Mesendoderm (in vitro differentiated cells): ENCODE measurements at places on chromosomes 1 and 21.

GRCh38 chr1:34850382-34850781 is 9.2 kb downstream of the SMIM12 start:
- no peak for DNase-seq

DNA sequence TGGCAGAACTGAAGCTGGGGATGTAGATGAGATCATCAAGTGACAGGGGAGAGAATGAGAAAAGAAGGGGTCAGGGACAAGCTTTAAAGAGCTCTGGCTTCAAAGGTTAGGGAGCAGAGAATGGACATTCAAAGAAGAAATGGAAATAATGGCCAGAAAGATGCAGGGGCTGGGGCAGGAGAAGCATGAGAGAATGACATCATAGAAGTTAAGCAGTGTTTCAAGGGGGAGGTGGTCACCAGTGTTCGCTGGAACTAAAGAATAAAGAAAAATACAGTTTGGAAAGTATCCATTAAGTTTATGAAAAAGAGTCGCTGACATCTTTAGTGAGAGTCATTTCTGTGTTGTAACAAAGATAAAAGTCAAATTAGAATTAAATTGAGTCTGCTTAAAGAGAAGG is 44.3 kb downstream of the TARBP1 start:
- DNase-seq, result no peak

DNA sequence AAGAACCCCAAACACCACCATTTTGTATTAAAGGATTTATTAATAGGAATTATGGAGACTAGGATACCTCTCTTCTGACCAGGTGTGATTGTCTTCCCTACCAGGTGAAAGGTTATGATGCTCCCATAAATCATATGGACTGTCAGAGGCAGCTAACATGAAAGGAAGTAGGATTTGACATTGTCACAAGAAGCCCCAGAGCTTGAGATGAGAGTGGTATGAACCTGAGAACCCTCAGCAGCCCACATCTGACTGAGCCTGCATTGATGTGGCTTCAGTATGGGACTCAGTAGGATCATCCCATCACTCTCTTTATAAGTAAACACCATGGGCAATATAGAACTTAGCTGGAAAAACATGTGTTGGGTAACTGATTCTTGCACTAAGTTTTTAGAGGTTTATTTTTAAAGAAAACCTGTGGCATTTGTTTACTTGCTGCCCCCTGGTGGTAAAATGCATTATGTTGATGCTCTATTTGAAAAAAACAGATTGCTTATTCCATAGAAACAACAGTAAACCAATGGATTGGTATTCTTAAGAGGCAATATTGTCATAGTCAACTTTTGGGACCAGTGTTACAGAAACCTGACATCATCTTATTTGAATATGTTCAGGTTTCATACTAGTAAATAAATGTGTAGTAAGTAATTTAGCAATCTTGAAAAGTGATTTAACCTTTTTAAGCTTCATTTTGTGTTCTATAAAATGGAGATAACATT is 16.6 kb upstream of the CACYBP start:
- peak; percentile 53 for DNase-seq

DNA sequence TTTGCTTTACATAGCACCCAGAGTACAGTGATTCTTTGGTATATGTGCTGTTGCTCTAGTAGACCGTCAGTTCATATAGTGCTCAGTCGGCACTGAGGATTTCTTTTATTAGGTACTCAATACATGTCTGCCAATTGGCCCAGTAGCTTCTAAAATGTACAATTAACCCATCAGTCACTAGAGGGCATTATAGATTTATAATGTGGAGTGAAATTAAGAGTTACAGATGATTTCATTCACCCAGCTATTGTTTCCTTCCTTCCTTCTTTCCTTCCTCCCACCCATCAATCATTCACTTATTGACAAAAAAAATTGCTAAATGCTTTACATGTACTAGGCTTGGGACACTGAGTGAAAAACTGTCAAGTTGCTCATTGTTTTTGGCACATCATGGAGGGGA is 263.6 kb upstream of the USP24 start:
- peak; percentile 19 for DNase-seq

DNA sequence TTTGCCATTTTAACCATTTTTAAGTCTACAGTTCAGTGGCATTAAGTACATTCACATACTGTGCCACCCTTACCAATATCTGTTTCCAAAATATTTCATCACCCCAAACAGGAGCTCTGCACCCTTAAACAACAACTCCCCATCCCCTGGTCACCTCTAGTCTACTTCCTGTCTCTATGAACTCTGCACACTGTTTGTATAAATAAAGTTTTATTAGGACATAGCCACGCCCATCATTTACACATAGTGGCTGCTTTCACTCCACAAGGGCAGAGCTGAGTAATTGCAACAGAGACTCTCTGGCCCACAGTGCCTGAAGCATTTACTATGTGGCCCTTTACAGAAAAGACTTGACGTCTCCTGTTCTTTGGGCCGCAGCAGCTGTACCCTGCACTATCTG is 30.1 kb downstream of the KCNAB2 start:
- peak; percentile 21 for DNase-seq

DNA sequence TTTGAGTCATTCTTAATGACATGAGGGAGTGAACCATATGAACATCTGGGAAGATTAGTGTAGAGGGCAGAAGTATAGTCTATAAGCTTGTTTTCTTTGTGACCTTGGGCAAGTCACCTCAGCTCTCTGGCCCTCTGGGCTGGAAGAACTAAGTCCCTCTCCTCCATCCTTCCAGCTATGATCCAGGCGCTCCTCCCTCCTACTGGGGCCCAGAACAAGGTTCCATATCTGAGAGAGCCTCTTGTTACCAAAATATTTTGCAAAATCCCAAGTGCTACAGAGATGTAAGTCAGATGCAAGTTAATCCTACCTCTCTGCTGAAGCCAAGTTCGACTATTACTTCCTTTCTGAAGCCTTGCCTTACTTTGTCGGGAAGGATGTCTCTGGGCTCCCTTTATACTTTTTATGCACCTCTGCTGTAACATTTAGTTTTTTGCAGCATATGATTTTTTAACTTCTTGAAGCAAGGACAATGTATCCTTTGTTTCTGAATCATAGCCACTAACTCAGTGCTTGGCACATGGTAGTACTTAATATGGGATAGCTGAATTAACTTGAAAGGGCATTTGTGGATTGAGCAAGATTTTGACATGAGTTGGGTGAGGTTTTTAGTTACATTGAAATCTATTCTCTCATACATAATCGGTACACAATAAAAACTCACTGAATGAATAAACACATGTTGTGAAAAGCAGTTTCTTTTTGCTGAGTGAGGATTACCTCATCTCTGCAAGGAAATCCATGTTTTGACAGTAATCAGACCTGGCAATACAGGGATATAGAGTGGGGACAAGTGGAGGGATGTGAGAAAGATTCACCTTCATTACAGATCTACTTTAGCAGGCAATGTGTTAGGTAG is 54.7 kb upstream of the BEND5 start:
- no peak for DNase-seq

- DNase-seq, result no peak
Observed at GRCh38 chr1:41805771-41806471, 112.8 kb downstream of the HIVEP3 start.

DNA sequence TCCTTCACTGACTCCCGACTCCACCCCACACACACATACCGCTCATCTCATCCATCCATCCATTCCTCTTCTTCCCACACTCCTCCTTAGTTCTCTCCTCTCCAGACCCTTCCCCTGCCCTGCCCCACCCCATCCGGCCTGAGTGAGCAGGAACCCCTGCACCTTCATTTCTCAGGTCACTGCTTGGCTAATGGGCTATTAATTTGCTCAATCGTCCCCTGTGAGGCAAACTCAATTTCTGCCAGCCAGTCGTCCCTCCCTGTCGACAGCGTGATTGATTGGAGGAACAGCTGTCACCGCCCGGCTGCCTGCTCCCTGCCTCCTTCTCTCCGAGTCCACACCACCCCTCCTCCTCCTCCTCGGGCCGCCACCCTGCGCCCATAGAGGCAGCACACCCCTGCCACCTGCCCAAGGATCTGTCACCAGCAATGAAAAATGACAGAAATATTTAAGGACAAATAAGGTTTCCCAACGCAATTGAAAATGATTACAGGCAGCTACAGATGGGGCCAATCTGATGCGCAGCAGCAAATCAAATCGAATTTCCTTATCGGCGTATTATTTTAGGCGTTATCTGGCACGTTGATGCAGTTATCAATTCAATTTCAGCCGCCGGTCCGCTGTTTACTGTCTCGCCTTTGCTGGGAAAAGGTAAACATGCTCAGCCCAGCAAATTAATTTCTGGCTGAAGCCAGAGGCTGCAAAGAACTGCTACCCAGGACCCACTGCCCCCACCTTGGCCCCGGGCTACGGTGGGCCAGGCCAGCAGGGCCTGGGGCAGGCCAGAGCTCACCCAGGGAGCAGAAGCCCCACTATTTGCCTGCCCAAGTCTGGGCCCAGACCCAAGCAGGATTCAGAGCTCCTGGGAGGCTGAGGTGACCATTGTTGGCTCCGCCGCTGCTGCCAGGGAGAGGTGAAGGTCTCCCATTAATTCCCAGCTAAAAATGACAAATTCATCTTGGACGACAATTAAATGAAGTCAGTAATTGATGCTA is 71.3 kb downstream of the TMEM53 start:
- DNase-seq, result no peak

- peak; percentile 77 for DNase-seq
Observed at GRCh38 chr1:243982447-243983018, 68.5 kb upstream of the ZBTB18 start.

- no peak for DNase-seq
Observed at GRCh38 chr1:180154003-180154324, 705 bp upstream of the QSOX1 start.

DNA sequence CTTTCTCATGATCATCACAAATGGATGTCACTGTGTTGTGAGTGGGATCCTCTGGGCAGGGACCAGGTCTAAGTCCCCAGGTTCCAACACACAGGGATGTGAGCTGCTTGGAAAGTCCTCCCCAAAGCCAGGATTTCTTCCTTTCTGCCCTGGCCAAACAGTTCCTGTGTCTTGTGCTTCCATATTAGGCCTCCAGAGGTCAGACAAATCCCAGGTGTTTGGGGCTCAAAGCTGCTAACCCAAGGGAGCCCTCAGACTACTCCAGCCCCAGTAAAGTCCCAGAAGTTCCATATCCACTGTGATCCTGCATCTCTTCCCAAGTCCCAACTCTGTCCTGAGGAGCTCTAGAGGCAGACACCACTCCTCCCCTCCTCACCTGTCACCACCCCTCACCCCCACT is 27.7 kb upstream of the MAGOH start:
- peak; percentile 42 for DNase-seq

GRCh38 chr1:6815726-6816125 is 30.5 kb downstream of the CAMTA1 start:
- no peak for DNase-seq

- DNase-seq, result no peak
Observed at GRCh38 chr1:18951818-18952391, 4.6 kb downstream of the IFFO2 start.

GRCh38 chr1:9075022-9075421 is 5.6 kb upstream of the SLC2A5 start:
- no peak for DNase-seq

DNA sequence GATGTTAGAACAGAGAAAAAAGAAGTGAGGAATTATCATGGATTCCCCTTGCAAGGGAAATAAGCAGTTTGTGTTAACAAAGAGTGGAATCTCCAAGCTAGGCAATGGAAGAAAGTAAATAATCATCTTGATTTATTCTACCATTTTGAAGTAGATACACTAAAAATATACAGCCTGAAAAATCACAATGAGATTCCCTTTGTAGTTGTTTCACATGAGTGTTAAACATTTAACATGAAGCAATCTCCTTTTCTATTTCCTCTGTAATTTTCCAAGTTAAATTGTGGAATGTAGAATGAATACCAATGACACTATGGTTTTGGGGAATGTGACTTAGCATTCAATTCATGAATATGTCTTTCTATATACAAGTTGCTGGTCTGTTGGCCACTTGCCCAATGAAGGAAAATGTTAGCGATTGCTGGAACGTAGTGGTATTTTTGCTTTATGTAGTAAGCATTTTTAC is 5.7 kb downstream of the TGFB2 start:
- no peak for DNase-seq

GRCh38 chr1:238457610-238458009 is 566.9 kb upstream of the ZP4 start:
- no peak for DNase-seq

DNA sequence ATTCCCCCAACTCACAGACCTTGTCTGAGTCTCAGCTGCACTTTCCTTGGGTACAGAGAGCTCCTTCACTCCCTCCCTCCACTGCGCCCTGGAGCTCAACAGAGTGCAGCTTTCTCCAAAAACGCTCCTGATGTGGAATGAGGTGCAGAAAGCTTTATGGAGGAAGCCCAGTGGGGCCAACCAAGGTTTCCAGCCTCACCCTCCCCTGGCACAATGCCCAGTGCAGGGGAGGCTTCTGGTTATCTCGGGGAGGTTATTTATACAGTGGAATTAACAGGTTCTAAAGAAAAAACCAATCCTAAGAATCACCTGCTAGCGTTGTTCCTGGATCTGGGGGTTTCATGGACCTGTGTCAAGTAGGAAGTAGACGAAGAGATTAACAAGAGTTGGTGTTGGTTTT is at the start of gene ITLN1:
Gene ITLN1 (minus strand): TSS at position 139 of the 400 bp plus-strand sequence. CDS start 303 bp downstream, outside the sequence.
- no peak for DNase-seq

GRCh38 chr1:234536741-234537140 is 57.8 kb upstream of the TARBP1 start:
- no peak for DNase-seq

DNA sequence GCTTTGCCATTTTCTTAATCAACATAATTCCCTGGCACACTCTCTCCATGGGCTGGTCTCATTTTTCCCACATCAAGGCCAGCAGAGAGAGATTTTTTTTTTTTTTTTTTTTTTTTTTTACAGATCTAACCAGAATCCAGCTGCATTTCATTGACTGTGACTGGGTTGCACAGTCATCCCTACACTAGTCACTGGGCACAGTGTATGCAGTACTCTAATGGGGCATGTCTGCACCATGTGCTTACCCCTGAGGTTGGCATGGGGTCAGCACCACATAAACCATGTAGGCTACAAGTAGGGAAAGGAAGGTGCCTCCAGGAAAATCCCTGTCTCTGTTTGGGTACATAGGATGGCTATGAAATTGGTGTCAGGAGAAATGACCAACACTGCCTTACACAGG is 64.1 kb upstream of the LRP8 start:
- DNase-seq, result no peak

- no peak for DNase-seq
Observed at GRCh38 chr1:237709355-237709754, 181.4 kb downstream of the ZP4 start.

DNA sequence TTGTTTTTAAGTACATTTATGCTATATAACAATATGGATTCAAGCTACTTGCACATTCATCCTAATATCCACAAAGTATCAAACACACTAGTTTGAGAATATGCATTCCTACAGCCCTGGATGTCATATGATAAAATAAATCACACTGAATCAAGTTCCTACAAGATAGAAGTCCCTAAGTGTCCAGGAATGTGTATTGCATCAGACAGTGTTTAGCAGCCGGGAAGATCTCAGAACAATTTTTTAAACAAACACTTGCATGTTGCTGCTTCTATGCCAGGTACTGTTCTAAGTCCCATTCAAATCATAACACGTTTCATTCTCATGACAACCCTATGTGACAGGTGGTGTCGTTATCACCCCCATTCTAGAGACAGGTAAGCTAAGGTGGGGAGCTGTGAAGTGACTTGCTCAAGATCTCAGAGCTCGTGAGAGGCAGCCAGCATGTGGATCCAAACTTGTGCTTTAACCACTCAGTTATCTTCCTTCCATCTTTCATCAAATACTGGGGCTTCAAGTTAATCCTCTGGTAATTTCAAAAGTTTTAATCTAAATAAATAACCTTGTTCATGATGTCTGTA is 68.3 kb upstream of the KIF26B start:
- DNase-seq, result no peak

GRCh38 chr1:52413410-52413989 is 9.1 kb downstream of the PRPF38A start:
- DNase-seq, result no peak
